B cell (primary cell): ENCODE measurements at places on chromosomes 11 and 22.

- no peak for DNase-seq
Measured at GRCh38 chr11:103086461-103086860, 5.5 kb downstream of the DCUN1D5 start.

DNA sequence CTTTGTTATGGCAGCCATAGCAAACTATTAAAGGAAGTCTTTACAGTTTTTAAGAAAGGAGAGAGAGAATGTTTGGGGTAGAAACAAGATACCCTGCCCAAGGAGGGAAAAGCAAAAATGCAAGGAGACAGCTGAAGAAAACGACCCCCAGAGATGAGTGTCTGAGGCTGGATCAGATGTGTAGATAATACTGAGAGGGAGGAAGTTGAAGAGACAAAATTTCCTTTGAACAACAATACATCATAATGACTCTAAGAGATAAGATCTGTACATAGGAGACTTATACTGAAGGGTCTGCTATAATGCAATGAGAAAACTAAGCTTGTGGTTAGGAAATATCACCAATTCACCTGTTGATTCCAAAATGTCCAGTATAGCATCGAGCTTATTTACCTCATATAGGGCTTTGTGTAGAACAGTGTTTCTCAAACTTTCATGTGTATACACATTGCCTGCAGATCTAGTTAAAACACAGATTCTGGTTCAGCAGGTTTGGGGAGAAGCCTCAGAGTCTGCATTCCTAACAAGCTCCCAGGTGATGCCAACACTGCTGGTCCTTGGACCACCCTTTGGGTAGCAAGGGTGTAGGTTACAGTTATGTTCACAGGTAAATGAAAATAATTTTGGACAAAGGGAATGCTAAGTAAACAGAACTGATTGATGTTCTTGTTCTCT lies 5.8 kb upstream of the CEP295 start:
- DNase-seq, result no peak

GRCh38 chr22:44956840-44957767 lies 52.7 kb downstream of the PHF21B start:
- no peak for DNase-seq

DNA sequence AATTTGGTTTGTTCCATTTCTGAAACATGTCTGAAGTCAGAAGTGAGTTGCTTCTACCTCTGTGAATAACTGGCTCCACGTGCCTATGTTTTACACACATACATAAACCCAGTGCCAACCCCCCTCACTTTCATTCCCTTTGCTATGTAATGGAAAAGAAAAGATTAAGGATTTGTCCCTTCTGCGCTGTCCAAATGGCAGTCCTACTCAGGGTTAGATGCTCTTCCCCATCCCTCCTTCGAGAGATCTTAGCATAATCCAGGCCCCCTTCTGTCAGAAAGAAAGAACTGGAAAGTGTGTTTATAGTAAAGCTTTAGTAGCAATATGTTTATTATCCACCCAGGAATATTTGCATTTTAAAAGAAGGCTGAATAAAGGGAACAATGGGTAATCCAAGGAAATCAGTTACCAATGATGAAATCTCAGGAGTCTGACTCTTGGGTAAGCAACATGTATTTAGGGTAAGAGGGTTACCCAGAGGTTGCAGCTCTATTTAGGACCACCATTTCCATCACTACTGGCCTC lies 3.1 kb upstream of the LAYN start:
- DNase-seq, result no peak

DNA sequence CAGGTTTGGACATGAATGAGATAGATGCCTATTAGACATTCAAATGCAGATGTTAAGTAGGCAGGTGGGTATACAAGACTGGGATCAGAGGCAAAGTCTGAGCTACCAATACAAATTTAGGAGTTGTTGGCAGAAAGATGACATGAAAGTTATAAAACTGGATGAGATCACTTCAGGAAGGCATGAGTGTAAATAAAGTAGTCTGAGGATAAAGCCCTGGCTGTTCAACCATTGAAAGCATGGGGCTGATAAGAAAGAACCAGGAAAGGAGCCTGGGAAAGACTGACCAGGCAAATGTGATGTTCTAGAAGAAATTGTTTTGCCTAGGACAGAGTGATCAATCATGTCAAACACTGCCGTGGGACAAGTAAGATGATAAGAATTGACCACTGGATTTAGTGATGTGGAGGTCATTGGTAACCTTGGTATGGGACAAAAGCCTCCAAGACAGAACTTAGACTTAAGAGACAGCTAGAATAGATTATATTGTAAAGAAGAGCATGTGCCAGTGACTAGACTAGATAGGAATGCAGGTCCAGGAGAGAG lies 98.5 kb downstream of the EHF start:
- no peak for DNase-seq

GRCh38 chr11:116997071-116997470 lies 101.2 kb downstream of the SIK3 start:
- no peak for DNase-seq

DNA sequence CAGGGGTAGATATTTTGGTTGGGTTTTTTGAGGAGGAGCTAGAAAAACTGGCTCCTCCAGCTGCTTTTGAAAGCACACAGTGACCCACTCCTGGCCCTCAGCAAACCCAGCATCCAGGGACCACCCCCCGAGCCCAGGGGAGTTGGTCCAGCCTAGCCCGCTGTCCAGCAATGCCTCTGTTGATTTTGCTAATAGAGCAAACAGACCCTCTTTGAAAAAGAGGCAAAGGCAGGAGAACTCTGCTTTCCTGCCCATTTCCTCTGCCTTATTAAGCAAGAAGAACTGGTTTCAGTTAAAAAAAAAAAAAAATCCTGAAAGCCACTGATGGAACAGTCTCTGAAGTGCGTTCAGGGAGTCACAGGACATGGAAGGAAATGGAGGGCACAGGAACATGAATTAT lies 25.3 kb downstream of the ABTB2 start:
- DNase-seq, result no peak

- DNase-seq, result no peak
Measured at GRCh38 chr11:8818421-8818820, 92.6 kb upstream of the AKIP1 start.

- peak; percentile 49 for DNase-seq
Measured at GRCh38 chr22:22099833-22100812, 117.5 kb upstream of the TOP3B start.

GRCh38 chr22:37519268-37520195 lies at the start of gene CARD10:
TSS of gene CARD10 (minus strand) at chr22:37519415. CDS start at chr22:37519200, 215 bp downstream.
- DNase-seq, result peak; percentile 43

DNA sequence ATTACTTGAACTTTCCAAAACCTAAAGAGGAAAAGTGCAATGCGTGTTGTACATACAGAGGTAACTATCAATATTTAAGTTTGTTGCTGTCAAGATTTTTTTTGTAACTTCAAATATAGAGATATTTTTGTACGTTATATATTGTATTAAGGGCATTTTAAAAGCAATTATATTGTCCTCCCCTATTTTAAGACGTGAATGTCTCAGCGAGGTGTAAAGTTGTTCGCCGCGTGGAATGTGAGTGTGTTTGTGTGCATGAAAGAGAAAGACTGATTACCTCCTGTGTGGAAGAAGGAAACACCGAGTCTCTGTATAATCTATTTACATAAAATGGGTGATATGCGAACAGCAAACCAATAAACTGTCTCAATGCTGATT lies 2.1 kb downstream of the ADM start:
- peak; percentile 67 for DNase-seq

GRCh38 chr11:6405846-6406245 lies 13.0 kb downstream of the APBB1 start:
- DNase-seq, result no peak

- peak; percentile 96 for DNase-seq
Measured at GRCh38 chr22:35409783-35410662, 10.1 kb downstream of the MCM5 start.

DNA sequence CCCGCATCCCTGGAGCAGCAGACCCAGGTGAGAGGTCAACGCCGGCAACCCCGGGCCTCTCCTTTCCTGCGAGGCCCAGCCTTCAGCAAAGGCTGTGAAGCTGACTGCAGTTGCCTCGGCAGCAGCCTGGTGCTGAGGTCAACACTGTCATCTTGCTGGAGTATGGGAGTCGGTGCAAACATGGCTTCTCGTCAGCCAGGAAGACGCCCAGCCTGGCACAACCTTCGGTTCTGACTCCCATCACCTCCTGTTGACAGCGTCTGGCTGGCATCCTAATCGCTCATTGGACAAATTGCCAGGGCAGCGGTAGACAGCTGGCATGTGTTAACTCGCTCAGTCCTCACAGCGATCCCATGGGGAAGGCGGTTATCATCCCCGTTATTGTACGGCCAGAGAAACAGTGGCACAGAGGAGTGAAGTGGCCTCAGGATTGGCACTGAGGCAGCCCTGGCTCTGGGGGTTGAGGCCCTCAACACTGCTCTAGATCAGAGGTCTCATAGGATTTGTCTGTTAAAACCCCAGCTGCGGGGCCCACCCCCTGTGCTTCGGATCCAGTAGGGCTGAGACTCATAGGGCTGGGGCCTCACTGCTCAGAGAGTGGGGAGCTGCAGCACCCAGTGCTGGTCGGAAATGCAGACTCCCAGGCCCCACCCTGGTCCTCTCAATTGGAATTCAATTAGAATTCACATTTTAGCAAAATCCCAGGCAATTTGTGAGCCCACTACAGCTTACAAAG lies 39.3 kb upstream of the TP53I11 start:
- DNase-seq, result no peak

DNA sequence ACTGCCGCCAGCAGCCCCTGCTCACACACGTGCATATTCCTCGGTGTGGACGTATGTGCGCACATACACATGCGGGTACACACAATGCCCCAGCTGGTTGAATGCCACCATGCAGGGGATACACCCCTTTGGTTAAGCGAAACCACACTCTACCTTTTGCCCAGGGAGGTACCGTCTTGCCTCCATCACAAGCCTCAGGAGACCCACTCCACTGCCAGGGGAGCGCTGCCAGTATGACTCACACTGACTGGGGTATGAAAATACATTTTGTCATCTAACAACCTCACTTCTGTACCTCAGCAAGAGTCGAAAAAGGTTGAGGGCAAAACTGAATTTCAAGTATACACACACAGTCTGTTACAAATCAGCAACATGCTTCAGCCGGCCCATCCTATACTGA lies 39.4 kb downstream of the TMEM45B start:
- DNase-seq, result no peak

GRCh38 chr22:39962071-39962470 lies 1.9 kb downstream of the TMA7B start:
- DNase-seq, result no peak

- no peak for DNase-seq
Measured at GRCh38 chr11:128936606-128937251, 5.9 kb downstream of the TP53AIP1 start.

- DNase-seq, result no peak
Measured at GRCh38 chr11:9639099-9639498, 24.8 kb upstream of the SWAP70 start.

DNA sequence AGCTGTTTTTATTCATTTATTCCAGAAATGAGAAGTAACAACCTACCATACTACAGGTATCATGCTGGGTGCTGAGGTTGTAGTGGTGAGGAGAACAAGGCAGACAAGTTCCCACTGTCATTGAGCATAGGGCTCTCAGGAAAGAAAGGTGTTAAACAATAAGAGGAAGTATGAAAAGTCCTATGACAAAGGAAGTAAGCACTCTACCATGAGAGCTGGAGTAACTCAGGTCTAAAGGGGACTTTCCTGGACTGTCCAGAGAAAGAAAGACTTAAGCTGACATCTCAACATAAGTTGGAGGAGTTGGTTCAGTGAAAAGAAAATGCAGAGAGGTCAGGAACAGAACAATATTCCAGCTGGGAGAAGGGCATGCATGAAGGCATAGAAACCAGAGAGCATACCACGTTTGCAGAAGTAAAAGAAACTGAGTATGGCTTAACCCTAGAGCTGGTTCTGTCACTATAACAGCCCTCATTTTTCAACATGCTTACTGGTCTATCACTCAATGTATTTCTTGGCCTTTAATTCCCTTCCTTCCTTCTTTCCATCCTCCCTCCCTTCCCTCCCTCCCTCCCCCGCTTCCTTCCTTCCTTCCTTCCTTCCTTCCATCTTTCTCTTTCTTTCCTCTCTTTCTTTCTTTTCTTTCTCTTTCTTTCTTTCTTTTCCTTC lies 137.8 kb upstream of the BDNF start:
- DNase-seq, result no peak

DNA sequence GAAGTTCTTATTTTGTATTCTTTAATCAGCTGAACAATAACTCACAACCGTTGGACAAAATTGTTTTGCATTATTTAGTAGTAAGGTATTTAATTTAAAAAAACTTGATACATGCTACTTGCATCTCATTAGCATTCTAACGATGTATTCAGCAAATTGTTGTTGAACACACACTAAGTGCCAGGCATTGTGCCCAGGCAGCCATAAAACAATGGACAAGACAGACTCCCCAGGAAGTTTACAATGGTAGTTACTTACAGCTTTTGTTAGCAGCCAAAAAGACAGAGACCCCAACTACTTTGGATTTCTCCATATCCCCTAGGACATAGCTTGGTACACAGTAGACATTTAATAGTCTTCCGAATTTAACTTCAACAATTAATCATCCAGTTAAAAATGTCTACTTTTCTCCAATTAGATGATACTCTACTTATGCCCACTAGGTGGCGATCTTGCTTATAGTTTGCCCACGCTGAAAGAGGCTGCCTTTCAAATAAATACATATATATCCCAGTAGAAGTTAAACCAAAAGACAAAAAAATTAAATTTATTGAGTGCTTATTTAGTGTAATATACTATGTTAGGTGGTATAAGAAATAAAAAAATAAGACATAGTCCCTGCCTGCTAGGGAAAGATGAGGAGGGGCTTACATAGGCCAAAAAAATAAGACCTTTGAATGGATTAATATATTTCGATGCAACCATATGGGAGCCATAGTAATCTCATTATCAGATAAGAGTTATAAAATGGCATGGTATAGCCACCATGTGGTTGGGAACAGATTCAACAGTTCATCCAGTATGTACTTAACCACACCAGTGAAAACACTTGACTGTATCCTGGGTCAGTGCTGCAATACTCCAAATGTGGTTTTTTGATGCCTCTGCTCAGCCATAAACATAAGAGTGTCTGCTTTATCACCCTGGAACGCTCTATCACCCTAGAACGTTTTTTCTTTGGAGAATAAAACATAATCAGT lies 2.0 kb upstream of the FJX1 start:
- DNase-seq, result peak; percentile 70

DNA sequence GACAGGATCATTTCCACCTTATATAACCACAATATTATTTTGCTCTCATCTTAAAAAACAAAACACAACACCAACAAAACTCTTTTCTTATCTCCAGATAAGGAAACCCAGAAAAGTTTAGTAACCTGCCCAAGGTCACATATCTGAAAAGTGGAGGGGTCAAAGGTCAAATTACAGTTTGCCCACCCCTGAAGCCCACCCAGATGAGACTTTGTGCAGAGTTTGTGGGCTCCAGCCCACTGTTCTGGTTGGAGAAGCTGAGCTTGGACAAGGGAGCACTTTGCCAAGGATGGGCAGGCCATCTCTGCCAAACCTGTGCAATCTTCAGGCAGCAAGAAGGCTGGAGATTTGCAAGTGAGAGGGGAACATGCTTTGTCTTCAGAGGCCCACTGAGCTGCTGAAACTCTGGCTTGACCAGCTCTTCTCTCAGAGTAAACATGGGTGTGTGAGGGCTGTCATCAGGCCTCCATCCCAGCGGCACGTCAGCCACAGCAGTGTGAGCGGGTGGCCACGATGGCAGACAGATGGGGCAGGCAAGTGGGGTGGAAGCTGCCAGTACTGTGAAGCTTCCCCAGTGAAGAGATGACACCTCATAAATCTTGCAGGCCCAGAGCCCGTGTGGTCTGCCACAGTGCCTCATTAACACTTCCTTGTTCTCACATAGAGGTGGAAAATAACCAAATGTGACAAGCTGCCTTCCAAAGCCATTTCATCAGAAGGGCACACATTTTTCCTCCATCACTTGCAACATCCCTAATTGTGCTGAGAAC lies 111.8 kb downstream of the CCDC81 start:
- no peak for DNase-seq

GRCh38 chr11:1994121-1994520 lies 3.5 kb downstream of the H19 start:
- no peak for DNase-seq

- no peak for DNase-seq
Measured at GRCh38 chr22:30027169-30027568, 53.1 kb upstream of the HORMAD2 start.
